ENCODE measurements at places on chromosomes 2 and 18. TPM values are rescaled to one million over a fixed set of nuclear protein-coding genes. Genes with fewer than 3 reads are reported as not detected.
A peak's percentile ranks its signal among the peaks of the same experiment; 100 is the strongest.

DNA sequence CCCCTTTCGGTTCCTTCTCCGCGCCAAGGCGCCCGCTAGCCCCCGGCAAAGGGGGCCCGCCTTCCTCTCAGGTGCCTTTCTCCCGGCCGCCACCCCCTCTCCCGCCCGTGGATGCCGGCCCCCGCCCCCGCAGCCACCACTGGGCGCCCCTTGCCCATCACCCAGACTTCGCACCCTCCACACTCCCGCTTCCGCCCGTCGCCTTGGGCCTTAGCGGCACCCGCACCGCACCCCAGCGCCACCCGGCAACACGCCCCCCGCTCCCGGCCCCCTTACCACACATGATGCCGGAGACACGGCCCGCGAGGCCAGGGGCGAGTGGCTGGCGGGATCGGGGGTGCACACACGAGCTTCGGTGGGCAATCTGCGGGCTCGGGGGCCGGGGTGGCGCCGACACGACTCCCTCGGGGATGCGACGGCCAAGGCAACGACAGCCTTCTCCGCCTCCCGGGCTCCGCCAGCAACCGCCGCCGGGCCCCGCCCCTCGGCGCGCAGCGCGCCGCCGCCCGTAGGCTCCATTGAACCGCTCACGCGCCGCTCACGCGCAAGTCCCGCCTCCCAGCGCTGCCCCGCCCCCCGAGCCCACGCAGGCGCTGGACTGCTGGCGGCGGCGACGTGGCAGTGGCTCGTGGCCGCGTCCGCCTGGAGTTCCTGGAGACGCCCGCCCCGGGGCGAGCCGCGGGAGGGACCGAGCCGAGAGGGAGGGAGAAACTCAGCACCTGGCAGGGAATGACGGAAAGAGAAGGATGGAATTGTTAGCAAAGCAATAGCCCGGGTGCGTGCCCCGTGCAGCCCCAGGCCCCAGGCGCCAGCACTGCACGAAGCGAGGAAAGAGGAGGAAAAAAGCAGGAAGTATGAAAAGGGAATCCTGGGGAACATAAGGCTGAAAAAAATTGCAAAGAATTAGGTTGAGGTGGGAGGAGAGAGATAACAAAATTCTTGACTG is at the start of gene GFPT1:
Gene GFPT1 (minus strand): TSS at position 439 of the 946 bp plus-strand sequence. CDS start 156 bp downstream, at position 283.
- peak within 1 kb of the TSS; percentile 84 for H3K4me3 ChIP-seq
- H3K27me3 ChIP-seq, result no peaks in the 10 kb centered on the region
- peaks cover 13% of the 10 kb centered on the region for H3K36me3 ChIP-seq

- H3K4me3 ChIP-seq, result no peak overlapping the region
- no peak overlapping the region for H3K27ac ChIP-seq
- no peaks in the 10 kb centered on the region for H3K27me3 ChIP-seq
- peaks cover 24% of the 10 kb centered on the region for H3K36me3 ChIP-seq
- no peak for DNase-seq
Measured at GRCh38 chr18:62870643-62871042, 155.3 kb downstream of the PHLPP1 start.

DNA sequence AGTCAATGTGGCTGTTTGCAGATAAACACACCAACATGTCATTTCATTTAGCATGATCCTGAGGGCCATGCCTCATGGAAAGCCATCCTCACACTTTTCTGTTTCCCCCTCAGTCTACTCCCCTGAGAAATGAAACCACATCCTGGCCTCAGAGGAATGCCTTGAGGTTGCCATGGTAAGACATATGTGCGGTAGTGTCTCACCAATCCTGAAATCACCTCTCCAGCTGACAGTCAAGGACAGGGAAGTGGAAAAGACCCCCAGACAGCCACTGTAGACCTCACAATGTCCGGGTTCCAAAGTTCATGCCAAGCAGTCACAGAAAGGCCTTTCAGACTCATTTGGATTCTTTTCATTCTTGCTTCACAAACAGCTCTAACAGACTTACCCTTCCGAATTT is 175.2 kb upstream of the PKDCC start:
- no peak overlapping the region for H3K27ac ChIP-seq
- no peaks in the 10 kb centered on the region for H3K27me3 ChIP-seq
- peaks cover 2% of the 10 kb centered on the region for H3K4me1 ChIP-seq
- DNase-seq, result no peak
- H3K4me3 ChIP-seq, result no peak overlapping the region
- no peaks in the 10 kb centered on the region for H3K36me3 ChIP-seq

GRCh38 chr2:205769495-205769850 is 87.2 kb downstream of the NRP2 start:
- H3K36me3 ChIP-seq, result peaks cover 7% of the 10 kb centered on the region
- H3K4me3 ChIP-seq, result no peak overlapping the region
- no peak overlapping the region for H3K27ac ChIP-seq
- no peak for DNase-seq

- no peaks in the 10 kb centered on the region for H3K27me3 ChIP-seq
- DNase-seq, result no peak
- peaks cover 3% of the 10 kb centered on the region for H3K36me3 ChIP-seq
- H3K27ac ChIP-seq, result no peak overlapping the region
- H3K4me1 ChIP-seq, result peaks cover 16% of the 10 kb centered on the region
- no peak overlapping the region for H3K4me3 ChIP-seq
Measured at GRCh38 chr2:46708492-46708891, 207.1 kb downstream of the MCFD2 start.

GRCh38 chr2:206084439-206084869 is 1.5 kb downstream of the INO80D start:
- H3K27me3 ChIP-seq, result no peaks in the 10 kb centered on the region
- H3K4me3 ChIP-seq, result peak overlapping the region; percentile 94
- DNase-seq, result peak; percentile 88
- peaks cover 9% of the 10 kb centered on the region for H3K4me1 ChIP-seq
- H3K27ac ChIP-seq, result peak overlapping the region; percentile 98

DNA sequence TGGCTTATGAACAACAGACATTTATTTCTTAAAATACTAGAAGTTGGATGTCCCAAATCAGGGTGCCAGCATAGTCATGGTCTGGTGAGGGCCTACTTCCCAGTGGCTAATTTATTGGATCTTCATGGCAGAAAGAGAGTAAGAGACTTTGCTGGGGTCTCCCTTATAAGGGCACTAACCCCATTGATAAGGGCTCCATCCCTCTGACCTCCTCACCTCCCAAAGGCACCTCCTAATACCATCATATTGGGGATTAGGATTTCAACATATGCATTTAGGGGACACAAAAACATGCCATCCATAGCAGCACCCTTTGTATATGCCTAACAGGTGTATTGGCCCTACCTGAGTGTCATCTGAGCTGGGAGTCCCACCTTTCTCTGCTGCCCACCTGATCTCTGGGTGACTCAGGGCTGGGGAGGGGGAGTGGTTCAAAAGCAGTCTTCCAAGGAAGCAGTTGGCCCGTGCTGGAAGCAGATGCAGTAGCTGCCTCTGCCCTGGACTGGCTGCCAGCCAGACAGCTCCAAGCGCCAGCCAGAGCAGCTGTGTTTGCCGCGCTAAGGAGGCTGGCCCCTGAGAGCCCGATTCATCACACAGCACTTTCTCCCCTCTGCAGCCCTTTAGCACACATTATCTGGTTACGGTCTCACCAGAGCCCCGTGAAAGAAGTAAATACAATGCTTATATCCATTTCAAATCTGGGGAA is 84.6 kb downstream of the SMAD7 start:
- H3K27me3 ChIP-seq, result no peaks in the 10 kb centered on the region
- H3K4me3 ChIP-seq, result no peak overlapping the region
- no peak overlapping the region for H3K27ac ChIP-seq
- H3K4me1 ChIP-seq, result no peaks in the 10 kb centered on the region

DNA sequence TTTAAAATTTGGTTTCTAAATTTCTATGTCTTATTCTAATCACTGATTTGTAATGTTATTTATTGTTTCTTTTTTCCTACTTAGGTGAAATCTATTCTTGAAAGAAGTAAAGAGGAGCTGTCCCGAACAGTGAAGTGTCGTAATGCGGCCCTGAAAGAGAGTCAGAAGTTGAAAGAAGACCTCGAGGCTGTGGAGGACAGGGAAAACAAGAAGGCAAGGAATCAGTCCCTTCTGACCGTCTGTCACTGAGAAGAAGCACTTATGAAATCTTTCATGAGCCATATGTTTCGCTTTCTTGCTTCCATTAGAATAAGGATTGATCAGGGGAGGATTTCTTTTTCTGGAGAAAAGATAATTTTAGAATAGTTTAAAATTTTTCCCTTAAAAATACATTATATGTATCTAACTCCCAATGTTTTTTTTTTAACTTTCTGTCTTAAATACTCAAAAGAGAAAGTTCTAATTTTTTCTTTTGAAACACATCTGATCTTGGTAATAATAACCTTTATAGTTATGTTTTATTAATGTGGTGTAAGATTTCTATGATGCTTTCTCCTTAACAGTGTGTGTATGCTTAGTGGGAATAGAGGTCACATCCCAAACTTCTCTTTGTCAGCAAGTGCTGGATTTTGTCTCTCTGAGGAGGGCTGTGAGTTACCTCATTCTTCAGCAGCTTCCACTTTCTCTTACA is 79.0 kb downstream of the CCDC150 start:
- peaks cover 29% of the 10 kb centered on the region for H3K36me3 ChIP-seq
- no peak overlapping the region for H3K27ac ChIP-seq
- H3K4me1 ChIP-seq, result no peaks in the 10 kb centered on the region
- H3K27me3 ChIP-seq, result no peaks in the 10 kb centered on the region
- no peak overlapping the region for H3K4me3 ChIP-seq

- no peak overlapping the region for H3K27ac ChIP-seq
- H3K4me3 ChIP-seq, result no peak overlapping the region
- no peak for DNase-seq
- H3K4me1 ChIP-seq, result no peaks in the 10 kb centered on the region
Measured at GRCh38 chr2:46118656-46119371, 178.4 kb upstream of the EPAS1 start.

DNA sequence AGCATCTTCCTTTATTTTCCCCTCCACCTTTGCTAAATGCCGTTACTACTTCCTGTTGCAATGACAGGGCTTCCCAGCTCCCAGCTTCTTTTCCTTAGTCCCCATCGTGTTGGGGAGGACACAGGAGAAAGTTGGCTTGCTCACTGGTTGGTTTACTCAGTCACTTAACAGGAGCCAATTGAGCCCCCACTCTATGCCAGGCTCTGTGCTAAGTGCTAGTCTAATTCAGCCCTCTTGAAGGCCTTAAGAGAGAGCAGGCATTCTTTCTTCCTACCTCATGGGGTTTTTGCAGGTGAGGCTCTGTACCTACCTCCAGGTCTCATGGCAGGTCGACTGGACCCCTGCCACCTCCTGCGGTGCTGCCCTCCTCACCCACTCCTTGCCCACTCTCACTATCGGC is 20.1 kb downstream of the TANC1 start:
- DNase-seq, result no peak
- H3K36me3 ChIP-seq, result no peaks in the 10 kb centered on the region
- no peak overlapping the region for H3K27ac ChIP-seq
- H3K4me1 ChIP-seq, result 0 out of 2 replicates have a peak, but pooled peaks cover 6% of the 10 kb centered on the region
- no peak overlapping the region for H3K4me3 ChIP-seq

- no peaks in the 10 kb centered on the region for H3K36me3 ChIP-seq
- H3K27ac ChIP-seq, result no peak overlapping the region
- no peaks in the 10 kb centered on the region for H3K27me3 ChIP-seq
- no peak overlapping the region for H3K4me3 ChIP-seq
- peaks cover 9% of the 10 kb centered on the region for H3K4me1 ChIP-seq
Measured at GRCh38 chr2:224938651-224939182, 103.6 kb downstream of the DOCK10 start.

DNA sequence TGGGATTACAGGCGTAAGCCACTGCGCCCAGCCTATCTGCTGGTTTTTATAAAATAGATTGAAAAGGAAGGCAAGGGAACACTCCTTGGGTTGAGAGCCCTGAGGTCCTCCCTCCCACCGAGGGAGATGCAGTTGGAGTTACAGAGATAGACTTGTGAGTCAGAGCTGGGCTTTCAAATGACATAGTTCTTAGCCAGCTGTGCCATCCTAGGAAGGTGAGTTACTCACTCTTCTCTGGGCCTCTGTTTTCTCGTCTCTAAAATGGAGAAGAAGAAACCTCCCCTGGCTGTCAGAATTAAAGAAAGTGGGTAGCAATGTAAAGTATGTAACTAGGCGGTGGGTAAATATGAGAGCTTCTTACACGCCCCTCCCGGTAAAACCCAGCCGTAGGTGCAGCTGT is 2.4 kb downstream of the LRRFIP1 start:
- no peak overlapping the region for H3K4me3 ChIP-seq
- H3K36me3 ChIP-seq, result peaks cover 14% of the 10 kb centered on the region
- peaks cover 4% of the 10 kb centered on the region for H3K4me1 ChIP-seq
- H3K27ac ChIP-seq, result no peak overlapping the region
- DNase-seq, result no peak
- H3K27me3 ChIP-seq, result peaks cover 3% of the 10 kb centered on the region

DNA sequence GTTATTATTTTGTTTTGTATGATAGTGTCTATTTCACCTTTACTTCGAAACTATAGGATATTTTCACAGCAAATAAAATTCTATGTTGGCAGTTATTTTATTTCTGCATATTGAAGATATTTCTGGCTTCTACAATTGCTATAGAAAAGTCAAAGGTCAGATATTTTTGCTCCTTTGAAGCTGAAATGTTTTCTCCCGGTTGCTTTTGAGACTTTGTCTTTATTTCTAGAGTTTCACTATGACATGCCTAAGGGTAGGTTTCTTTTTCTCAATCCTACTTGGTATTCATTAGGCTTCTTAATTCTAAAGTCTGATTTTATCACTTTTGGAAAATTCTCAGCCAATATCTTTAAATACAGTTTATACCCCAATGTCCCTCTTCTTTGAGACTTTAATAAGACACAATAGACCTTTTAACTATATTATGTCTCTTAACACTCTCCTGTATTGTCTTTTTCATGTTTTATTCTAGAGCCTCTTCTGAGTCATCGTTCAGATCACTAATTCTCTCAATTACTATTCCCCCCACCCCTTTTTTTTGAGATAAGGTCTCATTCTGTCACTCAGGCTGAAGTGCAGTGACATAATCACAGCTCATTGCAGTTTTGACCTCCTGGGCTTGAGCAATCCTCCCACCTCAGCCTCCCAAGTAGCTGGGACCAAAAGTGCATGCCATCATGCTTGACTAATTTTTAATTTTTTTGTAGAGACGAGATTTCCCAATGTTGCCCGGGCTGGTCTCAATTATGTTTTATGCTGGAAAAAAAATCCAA is 50.5 kb downstream of the USP37 start:
- DNase-seq, result no peak
- no peaks in the 10 kb centered on the region for H3K27me3 ChIP-seq
- no peaks in the 10 kb centered on the region for H3K4me1 ChIP-seq

- H3K36me3 ChIP-seq, result peaks cover 8% of the 10 kb centered on the region
- H3K4me3 ChIP-seq, result no peak overlapping the region
- no peak overlapping the region for H3K27ac ChIP-seq
- DNase-seq, result no peak
Measured at GRCh38 chr2:75538521-75539490, 21.9 kb downstream of the EVA1A start.

Gene EML6
- 0.64 TPM for total RNA-seq

Gene KLHL30
- not detected for total RNA-seq

Gene C2orf78
- total RNA-seq, result 0.09 TPM

Gene BARD1
- 30.6 TPM for total RNA-seq

Gene REG1B
- total RNA-seq, result not detected

Gene UGT1A7
- not detected for total RNA-seq

Gene CACNB4
- 1.4 TPM for total RNA-seq

Gene REG3A
- not detected for total RNA-seq

Gene RMC1
- total RNA-seq, result 21.3 TPM

Gene SLC14A1
- not detected for total RNA-seq

Gene ALKAL2
- 0.48 TPM for total RNA-seq

Gene GREB1
- total RNA-seq, result 15.3 TPM

Gene CD207
- not detected for total RNA-seq

Gene ZNF514
- total RNA-seq, result 11.9 TPM

Gene CHRNA1
- not detected for total RNA-seq
